ENCODE measurements at places on chromosomes 1 and 21.

DNA sequence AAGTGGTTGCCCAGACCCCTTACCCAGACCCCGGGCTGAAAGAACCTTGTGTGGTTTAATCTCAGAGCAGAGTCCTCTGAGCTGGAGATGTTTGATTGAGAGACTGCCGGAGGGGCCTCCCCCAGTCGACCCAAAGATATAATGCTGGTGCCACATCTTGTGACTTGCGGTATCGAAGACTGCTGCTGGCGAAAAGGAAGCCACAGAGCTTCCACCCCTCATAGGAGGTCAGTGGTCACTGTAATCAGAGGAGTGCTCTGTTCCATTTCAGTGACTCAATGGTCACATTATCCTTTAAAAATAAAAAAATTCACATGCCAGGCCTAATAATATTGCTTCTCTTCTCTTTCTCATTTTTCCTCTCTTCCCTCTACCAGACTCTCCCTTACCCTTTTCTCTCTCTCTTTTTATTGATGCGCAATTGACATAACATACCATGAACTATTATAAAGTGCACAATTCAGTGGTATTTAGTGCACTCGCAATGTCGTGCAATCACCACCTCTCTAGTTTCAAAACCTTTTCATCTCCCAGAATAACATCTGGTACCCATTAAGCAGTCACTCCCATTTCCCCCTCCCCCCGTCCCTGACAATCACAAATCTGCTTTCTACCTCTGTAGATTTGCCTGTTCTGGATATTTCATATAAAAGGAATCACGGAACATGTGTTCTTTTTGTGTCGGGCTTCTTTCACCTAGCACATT, 52.6 kb upstream of the LYST start:
- no peak for DNase-seq

DNA sequence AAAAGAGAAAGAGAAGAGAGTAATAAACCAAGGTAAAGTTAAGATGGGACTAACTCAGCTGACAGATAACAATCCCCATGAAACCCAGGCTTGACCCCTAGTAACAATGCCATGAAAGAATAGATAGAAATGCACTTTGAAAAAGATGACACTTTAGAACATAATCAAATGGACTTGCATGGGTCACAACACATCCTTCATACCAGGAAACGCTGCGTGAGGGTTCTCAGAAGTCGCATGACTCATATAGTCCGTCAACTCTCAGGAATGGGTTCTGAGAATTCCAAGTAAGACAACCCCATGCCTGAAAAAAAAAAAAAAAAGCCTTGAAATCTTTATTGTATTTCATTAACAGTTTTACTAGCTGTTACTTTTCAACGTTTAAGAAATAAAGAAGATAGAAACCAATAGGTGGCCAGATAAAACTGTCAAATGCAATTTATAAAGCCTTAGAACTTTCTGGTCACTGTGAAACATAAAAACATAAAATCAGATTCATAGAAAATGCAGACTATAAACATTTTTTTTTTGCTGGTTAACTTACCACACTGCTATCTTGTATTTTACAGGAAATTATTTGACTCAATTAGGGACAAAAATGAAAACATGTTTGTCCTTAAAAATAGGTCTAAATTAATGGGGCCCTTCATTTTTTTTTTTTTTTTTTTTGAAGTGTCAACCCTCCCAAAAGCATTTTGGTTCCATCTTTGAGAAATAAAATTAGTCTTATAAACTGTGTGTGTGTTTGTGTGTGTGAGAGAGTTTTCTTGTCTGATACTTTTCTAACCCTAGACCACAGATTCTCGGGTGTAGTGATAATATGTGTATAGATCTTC, 202.1 kb downstream of the NCAM2 start:
- peak; percentile 77 for DNase-seq

DNA sequence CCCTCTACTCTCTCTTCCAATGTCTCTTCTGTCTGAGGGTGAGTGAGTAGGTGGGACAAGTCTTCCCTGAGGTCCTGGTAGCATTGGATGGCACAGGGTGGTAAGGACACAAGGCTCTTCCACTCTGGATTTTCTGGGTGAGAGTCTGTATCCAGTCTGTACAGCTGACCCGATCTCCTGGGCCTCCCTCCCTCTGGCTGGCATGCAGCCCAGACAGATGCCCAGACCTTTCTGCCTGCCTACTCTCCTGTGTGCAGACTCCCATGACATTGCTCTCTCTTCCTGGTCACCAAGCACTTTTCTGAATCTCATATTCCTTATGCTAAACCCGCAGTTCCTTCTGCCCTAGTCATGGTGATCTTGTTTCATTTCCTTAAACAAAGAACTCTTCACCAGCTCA, 100.3 kb downstream of the GRIK3 start:
- DNase-seq = no peak

DNA sequence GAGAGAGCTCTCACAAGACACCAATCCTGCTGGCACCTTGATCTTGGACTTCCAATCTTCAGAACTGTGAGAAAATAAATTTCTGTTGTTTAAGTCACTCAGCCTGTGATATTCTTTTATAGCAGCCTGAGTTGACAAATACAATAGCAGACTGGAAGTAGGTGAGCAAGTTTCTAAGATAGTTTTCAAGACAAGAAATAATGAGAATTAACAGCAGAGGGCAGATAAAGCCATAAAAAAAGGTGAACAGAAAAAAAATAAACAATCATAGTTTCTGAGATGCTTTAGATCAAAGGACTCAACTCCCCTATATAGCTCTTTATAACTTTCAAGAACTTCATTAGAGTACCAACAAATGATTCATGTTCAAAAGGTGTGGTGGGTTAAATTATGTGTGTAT, 119.8 kb downstream of the PLPPR5 start:
- no peak for DNase-seq

GRCh38 chr1:246815693-246816270, 91.6 kb downstream of the SCCPDH start:
- DNase-seq = peak; percentile 26

DNA sequence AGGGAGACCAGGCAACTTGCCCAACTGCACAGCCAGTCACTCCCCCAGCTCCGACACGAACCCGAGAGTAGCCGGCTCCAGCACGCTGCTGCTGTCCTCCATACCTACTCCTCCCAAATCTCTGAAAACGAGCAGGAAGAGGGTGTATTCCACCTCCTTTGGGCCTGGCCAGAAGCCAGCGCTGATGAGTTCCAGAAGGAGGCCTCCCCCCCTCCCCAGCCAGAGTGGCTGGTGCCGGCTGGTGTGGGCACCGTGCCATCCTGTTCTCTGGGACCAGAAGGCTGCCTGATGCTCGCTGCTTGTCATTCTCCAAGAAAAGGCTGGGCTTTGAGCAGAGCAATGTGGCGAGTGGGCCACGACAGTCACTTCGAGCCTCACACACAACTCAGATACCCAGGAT, 22.2 kb downstream of the KCNN3 start:
- no peak for DNase-seq

Measured in MV-4-11 (cell line).